CD4-positive, alpha-beta T cell treated with Interleukin-10 for 1 hour (primary cell): ENCODE measurements at places on chromosomes 11 and 22.

DNA sequence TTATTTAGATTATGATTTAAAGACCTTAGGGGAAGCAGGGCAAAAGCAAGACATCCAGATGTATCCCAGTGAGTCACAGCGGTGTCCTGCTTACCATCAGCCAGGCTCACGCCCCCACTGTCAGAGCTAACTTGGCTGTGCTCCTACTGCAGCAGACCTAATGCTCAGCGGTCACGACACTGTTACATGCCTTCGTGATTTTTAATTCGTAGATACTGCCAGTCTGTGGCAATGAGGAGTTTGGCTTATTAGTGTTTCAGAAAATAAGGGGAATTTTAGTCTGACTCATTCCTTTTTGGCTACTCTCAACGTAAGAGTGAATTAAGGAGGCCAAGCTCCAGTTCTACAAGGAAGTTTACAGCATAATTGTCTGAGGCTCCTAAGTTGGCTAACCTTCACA is 22.7 kb downstream of the EFCAB6 start:
- DNase-seq: no peak

- DNase-seq: no peak
Measured at GRCh38 chr11:47518212-47518964, 34.5 kb downstream of the CELF1 start.

- no peak for DNase-seq
Measured at GRCh38 chr11:44992181-44992582, 41.5 kb upstream of the TP53I11 start.

GRCh38 chr11:63916837-63917691 is at the start of gene RCOR2:
Gene RCOR2 (minus strand): TSS chr11:63917164. CDS start chr11:63916456, 708 bp downstream.
- peak; percentile 74 for DNase-seq

- DNase-seq: no peak
Measured at GRCh38 chr11:70505331-70505731, 107.0 kb downstream of the CTTN start.

GRCh38 chr11:120129570-120129969 is 8.3 kb downstream of the TRIM29 start:
- DNase-seq: no peak

DNA sequence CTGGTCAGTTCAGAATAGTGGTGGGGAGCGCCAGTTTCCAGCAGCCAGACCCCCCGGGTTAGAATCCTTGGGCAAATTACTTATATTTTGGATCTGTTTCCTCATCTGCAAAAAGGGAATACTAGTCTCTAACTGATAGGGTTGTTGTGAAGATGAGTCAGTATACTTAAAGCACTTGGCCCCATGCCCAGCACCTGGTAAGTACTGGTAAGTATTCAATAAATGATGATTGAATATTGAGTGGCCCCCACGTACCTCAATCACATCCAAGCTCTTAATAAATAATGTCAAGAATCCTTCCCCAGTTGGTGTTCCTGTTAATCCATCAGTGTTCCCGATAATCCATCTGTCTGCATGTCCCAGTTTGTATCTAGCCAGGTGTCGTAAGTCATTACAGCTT is 12.1 kb downstream of the ACP2 start:
- no peak for DNase-seq

DNA sequence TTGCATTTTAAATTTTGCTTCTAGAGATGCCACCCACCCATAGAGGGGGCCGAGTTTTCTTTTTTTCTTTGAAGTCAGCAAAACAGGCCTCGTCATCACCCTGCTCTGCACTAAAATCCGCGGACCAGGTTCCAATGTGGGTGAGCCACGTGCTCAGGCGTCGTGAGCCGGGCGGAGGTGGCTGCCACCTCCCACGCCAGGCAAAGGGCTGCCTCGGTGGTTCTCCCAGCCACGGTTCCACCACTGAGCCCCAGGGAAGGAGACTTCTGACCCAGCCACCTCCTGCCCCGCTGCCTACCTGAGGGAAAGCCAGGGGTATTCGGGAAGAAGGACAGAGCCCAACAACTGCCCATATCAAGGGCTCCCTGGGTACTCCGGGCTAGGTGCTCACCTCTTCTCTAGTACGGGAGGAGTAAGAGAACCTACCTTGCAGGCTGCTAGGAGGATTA is 45.3 kb downstream of the MN1 start:
- no peak for DNase-seq

- DNase-seq: peak; percentile 55
Measured at GRCh38 chr11:3021125-3021524, 29.0 kb upstream of the NAP1L4 start.

- no peak for DNase-seq
Measured at GRCh38 chr22:35131525-35132000, 65.6 kb downstream of the ISX start.

GRCh38 chr11:3060436-3061025 is 3.3 kb upstream of the CARS1 start:
- DNase-seq: no peak

- no peak for DNase-seq
Measured at GRCh38 chr11:79794057-79794456, 353.2 kb upstream of the TENM4 start.

GRCh38 chr11:113562576-113562975 is 87.4 kb upstream of the DRD2 start:
- DNase-seq: no peak

DNA sequence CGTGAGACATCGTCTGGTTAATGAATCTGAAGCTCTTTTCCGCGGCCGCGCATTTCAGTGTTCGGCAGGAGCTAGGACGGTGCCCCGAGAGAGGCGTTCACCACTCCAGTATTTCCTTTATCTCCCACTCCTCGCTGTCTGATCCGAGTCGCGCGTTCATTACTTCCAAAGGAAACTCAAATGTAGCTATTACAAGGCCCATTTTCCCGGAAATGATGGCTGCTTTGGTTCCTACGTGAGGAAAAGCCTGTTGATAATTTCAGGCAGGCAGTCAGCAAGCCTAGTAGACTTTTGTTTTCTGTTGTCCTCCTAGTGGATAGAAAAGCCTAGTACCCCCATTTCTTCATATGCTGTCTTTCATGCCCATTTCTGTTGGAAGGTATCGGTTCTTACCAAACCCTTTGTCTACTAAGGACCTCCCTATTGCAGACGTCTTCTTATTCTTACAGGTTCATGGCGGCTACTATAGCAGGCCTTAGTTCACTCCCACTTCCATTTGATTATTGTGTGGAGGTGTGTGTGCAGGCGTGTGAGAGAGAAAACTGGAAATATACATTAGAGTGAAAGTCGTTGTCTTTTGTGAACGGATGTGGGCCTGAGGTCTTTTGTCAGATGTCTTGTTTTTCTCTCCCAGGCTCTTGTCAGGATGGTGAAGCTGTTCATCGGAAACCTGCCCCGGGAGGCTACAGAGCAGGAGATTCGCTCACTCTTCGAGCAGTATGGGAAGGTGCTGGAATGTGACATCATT is 737 bp downstream of the RBM4 start:
- DNase-seq: peak; percentile 63

DNA sequence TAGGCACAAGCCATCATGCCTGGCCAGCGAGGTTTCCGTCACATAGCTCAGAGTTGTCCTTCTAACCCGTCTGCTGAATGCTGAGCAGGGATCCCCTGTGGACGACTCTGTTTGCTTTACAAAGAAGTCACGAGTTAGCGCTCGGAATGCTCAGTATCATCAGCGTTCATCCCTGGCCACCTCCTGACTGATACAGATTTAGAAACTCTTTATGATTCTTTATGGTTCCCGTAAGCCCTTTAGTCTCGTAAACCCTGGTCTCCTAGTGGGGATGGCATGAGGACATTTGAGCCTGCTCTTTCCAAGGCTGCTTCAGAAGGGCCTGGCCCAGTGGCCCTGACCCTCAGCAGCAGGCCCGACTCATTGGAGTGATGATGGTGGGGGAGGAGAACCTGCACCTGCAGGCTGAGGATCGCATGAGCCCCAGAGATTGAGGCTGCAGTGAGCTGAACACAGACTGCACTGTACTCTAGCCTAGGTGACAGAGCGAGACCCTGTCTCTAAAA is 9.6 kb downstream of the PEX26 start:
- DNase-seq: no peak

DNA sequence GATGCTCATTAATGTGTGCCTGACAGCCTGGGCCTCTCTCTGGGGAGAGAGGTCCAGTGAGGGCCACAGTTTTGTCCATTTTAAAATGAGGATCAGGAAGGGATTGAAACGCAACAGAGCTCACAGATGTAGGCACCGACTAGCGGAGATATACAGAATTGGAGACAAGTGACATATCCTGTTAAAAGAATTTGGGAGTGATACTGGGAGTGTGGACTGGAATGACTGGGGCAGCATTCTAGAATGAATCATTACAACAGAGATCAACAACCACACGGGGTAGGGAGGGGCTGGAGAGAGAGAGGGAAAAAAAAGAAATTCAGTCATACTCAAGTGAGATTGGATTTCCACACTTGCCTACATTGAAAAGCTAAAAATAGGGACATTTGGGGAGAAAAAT is 2.5 kb upstream of the NCAM1 start:
- no peak for DNase-seq

- no peak for DNase-seq
Measured at GRCh38 chr11:69770540-69770939, 4.6 kb downstream of the FGF4 start.

DNA sequence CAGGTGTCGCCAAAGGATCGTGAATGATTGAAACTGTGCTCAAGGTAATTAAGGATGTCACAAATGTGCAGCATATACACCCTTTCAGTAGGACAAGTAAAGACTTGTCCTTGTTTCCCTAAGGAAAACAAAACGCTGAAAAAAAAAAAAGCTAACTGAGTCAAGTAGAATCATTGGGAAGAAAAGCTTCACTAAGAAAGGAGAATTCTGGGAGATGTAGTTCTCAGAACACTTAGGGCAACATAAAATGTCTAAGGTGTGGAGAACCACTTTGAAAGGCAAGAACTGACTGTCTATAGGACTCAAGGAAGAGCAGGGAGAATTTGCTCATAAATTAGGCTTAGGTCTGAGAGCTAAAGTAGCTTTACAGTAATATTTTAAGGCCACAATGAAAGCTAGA is 2.9 kb upstream of the OR5T1 start:
- DNase-seq: no peak

DNA sequence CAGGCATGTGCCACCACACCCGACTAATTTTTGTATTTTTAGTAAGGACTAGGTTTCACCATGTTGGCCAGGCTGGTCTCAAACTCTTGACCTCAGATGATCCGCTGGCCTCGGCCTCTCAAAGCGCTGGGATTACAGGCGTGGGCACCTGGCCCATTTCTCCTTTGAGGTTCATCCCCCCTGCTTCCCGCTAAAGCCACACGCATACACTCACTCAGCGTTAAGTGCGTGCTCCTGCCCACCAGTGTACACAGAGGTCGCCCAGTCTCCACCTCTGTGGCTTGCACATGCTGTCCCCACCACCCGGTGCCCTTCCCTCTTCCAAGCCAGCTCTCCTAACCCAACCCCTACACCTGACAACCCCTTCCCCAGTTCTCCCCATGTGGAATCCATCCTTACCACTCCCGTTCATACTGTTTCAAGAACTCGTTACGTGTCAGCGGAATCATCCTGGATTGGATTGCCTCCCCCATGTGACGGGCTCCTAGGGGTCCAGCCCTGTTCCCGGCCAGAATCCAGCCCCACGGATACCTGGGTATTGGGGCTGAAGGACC is 15.7 kb upstream of the CYTH4 start:
- DNase-seq: no peak

DNA sequence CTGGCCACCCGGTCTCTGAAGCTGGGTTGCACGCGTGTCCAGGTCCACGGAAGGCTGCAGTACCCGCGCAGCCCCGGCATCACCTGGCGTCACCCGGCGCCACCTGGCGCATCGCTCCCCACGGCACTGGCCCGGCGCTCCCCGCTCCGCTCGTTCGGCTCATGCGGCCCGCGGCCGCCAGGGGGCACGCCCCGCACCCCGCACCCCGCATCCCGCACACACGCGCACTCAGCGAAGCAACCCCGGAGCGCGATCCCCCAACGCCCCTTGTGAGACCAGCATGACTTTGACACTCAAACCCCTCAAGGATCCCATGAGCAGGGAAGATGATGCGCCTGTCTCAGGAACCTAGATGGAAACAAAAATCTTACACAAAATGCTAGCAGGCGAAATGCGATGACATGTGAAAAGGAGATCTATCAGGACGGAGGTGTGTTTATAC is 11.9 kb downstream of the B3GNT6 start:
- peak; percentile 64 for DNase-seq

DNA sequence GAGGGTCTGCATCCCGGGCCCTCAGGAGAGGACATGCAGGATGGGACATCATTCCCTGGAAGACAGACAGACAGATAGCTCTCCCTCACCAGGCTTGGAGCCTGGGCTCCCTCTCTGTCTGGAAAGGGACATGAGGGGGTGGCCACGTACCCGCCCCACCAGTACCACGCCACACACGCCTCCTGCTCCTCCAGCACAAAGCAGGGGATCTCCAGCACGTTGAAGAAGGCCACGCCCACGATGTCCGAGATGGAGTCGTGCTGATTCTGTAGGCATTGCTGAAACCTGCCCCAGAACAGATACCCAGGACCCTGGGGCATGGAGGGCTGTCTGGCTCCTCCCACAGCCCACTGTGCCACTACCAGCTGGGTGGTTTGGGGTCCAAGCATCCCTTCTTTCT is 2.2 kb downstream of the PLA2G3 start:
- DNase-seq: no peak

- DNase-seq: no peak
Measured at GRCh38 chr11:23680488-23681230, 816.2 kb upstream of the LUZP2 start.

GRCh38 chr11:110468121-110468520 is 38.4 kb downstream of the FDX1 start:
- DNase-seq: no peak

DNA sequence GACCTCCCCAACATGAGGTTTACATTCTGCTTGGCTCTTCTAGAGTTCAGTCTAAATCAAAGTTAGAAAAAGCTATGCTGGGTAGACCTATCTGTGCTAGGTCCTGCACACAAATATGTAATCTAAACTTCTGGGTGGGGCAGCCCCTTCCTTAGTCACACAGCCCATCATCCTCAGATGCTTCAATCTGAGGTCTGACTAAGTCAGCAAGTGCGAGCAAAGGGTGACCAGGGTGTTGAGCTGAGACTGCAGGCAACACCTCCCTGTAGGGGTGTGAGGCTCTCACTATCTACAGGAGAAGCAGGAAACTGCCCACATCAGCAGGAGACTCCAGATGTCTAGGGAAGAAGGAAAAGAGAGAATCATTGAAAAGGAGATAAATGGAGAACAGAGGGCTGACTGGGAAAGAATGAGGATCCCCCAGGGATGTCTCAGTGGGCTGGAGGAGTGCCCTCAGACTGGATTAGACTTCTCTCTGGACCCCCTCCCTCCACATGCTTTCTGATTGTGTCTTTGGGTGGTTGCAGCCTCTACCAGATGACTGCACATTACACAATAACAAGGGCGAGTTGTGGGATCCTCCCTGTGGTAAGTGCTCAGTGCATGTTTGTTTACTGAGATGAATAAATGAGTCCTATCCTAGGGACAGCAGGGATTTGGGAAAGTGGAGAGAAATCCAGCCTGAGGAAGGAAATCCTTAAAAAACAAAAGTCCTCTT is 266.2 kb upstream of the PLET1 start:
- DNase-seq: no peak

- DNase-seq: no peak
Measured at GRCh38 chr11:120097721-120098385, 40.1 kb downstream of the TRIM29 start.

DNA sequence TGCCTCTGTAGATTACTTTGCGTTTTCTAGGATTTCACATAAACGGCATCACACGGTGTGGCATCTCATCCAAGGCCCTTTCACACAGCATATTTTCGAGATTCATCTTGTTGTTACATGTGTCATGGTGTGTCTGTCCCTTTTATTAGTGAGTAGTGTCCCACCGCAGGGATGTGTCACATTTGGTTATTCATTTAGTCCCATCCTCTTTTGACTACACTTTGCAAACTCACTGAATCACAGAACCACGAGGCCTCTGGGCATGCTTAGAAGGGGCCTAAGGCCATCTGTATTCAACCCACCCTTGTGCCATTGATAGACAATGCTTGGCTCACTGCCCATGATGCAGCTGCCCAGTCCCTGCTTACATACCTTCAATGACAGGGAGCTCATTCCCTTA is 4.2 kb upstream of the RAC2 start:
- DNase-seq: no peak
